ENCODE measurements at places on chromosomes 1 and 21.

DNA sequence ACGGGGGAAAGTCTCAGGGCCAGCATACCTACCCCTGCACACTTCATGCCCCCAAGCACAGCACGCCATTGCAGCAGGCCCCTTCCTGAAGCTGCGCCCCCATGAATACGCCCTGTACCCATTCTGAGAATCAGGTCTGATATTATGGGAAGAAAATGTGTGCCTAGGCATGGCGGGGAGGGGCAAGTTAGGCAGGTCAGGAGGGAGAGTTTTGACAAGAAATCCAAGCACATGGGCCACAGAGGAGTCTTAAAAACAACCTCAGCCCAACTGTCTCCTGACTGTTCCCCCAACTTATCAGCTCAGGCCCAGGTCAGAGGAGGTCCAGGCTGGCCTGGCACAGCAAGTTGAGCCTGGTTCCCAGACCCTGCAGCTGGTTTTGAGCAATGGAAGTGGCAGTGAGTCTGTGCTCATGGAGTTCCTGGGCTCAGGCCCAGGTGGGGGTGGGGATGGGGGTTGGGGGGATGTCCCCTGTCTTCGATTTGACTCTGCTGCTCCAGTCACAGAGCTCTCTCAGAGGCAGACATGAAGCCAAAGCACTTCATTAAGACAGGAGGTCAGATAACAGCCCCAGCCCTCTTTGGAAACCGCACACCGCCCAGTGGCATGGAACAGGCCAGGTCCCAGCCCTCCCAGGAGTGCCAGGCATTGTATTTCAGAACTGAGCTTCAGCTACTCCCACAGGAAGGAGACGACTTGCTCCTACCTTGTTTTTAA lies 20.6 kb upstream of the BCAR3 start:
- DNase-seq, result no peak

GRCh38 chr1:32746130-32746529 lies 43.6 kb upstream of the SYNC start:
- no peak for DNase-seq

- no peak for DNase-seq
Observed at GRCh38 chr1:15707239-15707925, 23.3 kb downstream of the PLEKHM2 start.

DNA sequence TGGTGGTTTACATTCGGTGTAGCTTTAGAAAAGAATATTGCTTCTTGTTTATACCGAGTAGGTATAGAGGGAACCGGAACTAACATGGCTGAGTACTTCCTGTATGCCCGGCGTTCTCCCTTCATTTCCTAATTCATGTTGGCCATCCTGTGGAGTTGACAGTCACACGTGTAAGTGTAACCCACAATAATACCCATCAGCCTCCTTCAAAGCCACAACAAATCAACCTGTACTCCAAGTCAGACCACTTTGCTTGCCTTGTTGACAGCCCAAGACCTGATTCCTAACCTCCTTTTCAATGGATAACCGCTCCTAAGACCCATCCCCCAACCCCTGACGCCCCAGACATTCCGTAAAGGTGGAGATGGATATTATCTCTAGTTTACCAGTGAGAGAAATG lies 42.1 kb downstream of the UBE2U start:
- DNase-seq, result no peak

Measured in HuH-7 (cell line).